COLO829 (cell line): ENCODE measurements at places on chromosomes 2 and 18.

GRCh38 chr18:6441200-6441599 is 26.5 kb upstream of the L3MBTL4 start:
- no peak for DNase-seq

DNA sequence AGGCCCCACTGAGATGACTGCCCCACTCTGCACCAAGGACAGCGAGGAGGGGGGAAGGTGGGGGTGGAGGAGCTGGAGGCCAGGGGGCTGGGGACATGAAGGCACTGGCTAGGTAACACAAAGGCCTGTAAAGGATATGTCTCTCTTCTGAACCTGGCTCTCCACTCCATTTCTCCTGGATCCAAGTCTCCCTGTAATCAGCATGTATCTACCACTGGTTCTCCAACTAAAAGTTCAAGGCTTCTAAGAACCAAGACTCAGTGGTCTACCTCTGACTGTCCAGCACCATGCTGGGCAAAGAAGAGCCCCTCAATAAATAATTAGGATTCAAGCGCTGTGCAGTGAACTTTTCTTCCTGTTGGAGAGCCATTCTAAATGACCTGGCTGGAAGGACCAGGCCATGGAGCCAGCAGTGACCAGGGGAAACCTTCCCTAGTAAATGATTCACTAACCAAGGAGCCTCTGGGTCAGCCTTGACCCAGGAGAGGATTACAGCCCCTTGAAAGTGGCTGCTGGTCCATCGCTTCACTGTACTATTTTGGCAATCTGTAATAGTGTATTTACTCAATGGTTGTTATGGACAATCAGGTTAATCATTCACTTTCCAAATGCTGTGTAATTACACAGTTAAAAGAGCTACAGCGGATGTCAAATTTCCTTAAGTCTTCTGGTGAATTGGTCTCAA is 73.2 kb downstream of the BCL11A start:
- no peak for DNase-seq

DNA sequence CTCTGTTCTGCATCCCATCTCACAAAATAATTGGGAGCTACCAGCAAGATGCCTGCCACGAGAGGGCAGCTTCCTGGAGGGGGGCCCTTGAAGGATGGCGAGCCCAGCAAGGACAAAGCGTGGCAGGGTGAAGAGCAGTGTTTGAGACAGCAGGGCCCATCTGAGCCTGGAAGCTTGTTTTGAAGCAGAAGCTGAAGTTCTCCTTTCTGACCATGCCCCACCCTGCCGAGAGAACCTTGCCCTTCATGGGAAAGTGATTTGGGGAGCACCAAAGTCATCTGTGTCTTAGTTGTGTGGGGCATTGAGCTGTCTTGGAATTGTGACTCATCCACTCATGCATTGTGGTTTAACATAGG is 216.3 kb downstream of the BCL11A start:
- no peak for DNase-seq

DNA sequence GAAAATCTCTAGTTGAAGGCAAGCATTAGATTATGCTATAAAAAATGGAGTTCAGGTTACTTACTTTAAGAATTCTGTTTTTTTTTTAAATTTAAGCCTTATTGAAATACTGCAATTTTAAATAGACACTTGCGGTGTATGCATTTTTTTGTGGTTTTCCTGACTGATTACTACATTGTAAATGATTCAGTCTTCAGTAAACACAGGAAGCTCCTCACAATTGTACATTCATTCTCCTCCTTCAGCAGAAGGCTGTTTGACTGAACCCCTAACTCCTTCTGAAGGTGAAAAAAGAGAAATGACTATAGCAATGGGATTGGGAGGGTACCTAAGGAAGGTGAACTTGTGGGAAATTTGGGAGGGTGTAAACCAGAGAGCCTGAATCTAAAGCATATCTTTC is 136.1 kb downstream of the GCA start:
- DNase-seq, result no peak

- DNase-seq, result no peak
Measured at GRCh38 chr2:28368357-28368798, 24.3 kb upstream of the FOSL2 start.

GRCh38 chr2:86147793-86148192 is 41.8 kb downstream of the PTCD3 start:
- peak; percentile 22 for DNase-seq

GRCh38 chr2:235605312-235606003 is 111.6 kb downstream of the AGAP1 start:
- peak; percentile 70 for DNase-seq

- no peak for DNase-seq
Measured at GRCh38 chr2:234286956-234287355, 209.9 kb downstream of the ARL4C start.

DNA sequence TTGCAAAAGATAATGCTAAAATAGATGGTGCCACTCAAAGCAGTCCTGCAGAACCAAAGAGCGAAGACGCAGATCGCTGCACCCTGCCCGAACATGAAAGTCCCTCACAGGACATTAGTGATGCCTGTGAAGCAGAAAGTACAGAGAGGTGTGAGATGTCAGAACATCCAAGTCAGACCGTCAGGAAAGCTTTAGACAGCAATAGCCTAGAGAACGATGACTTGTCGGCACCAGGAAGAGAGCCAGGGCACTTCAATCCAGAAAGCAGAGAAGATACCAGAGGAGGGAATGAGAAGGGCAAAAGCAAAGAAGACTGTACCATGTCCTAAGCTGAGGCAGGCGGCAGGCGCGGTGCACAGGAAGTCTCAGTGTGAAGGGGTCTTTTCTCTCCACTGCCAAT is 34.8 kb upstream of the RBM44 start:
- no peak for DNase-seq

- no peak for DNase-seq
Measured at GRCh38 chr2:75088791-75089190, 110.5 kb downstream of the TACR1 start.

- DNase-seq, result no peak
Measured at GRCh38 chr2:106956879-106957278, 70.9 kb upstream of the ST6GAL2 start.

DNA sequence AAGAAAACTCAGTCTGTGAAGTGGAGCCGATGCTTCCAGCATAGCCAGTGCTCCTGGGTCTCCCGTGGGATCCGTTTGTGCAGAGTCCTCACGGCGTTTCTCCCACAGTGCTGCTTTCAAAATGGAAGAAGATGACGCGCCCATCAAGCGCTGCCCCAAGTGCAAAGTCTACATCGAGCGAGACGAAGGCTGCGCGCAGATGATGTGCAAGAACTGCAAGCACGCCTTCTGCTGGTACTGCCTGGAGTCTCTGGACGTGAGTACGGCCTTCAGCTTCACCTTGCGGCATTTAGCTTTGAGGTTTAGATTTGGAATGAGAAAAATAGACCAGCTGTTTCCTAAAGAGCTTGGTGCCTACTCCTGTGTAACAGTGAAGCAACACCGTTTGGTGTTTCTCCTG is 107.0 kb downstream of the RNF144A start:
- no peak for DNase-seq

- DNase-seq, result no peak
Measured at GRCh38 chr2:205714058-205714776, 31.9 kb downstream of the NRP2 start.

- DNase-seq, result no peak
Measured at GRCh38 chr2:101960819-101961337, 30.9 kb upstream of the IL1R2 start.

GRCh38 chr2:46803547-46803878 is 112.1 kb downstream of the MCFD2 start:
- no peak for DNase-seq

GRCh38 chr2:160042054-160042453 is 20.4 kb downstream of the PLA2R1 start:
- DNase-seq, result no peak

- no peak for DNase-seq
Measured at GRCh38 chr2:195337597-195337996, 319.4 kb upstream of the SLC39A10 start.

DNA sequence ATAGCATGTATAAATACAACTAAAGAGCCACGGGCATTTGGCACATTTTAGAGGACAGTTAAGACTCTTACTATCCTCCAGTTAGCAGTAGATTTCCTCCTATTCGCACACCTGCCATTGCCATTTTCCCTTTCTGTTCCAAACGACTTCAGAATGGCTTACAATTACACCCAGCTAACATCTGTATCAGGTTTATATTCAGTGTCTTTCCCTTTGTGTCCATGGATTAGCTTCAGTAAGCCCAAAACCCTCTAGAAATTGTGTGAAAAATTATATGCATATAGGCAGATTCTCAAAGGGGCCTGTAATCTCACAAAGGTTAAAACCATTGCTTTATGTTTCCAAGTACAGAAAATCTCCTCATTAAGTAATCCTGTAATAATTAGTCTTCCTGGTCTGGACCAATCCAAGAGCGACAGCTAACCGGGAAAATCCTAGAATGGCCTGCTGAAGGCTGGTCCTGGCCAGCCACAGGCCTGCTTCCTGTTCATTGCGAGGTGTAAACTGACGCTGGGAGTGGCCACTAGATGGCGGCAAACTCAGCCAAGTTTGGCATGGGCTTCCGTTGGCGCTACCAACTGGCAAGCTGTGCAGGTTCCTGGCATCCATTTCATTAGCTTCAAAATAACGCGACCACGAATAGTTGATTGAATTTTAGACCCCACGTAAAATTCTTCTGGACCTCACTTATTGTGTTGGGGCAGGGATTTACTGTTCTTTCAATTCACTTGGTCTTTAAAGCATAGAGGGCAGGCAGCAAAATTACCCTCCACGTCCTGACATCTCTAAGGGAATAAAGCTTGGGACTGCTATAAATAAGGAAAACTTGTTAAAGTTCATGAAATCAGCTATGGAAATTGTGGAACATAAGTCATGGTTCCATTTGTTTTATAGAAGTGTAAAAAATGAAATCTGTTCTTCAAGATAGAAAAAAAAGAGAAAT is 17.1 kb downstream of the ARHGAP25 start:
- peak; percentile 82 for DNase-seq

DNA sequence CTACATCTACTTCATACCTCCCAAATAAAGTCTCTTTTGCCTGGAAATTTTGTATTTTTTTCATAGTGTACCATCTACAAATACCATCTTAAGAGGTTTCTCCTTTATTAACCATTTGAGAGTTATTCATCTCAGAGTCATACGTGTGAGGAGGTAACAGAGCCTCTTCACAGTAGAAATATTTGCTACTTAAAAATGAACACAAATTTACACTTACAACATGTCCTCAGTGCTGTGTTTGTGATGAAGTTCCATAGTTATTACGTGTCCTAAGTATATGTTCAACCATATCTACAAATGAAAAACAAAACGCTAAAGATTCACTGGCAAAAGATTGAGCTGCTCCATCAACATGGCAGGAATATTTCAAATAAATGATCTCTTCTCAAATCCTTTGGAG is 48.5 kb upstream of the HNRNPA3 start:
- DNase-seq, result no peak
